ENCODE measurements at places on chromosomes 4 and X.

DNA sequence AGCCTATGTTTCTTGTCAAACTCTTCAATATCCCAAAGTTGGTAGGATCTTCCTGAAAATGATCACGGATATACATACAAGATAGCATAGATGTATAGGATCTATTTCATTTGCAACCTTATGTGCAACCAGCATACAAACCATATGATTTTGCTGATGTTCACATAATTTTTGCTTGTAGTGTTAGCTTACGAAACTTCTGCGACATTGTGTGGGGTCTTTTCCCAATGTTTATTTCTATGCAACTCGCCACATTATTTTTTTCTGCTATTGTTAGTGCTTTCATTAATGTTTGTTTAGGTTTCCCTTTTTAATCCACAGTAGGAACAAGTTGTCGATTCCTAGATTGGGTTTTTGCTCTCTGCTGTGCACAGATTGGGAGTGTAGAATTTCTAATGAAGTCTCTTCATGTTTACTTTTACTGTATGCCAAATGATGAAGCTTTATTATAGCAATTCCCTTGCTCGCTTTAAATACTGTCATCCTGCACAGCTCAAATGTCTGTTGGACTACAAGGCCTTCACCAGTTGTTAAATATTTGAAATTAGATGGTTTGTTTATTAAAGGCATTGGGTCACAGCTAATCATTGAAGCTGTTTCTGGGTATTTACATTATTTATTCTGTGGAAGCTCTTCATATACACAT is 257.6 kb upstream of the PCDH7 start:
- DNase-seq: no peak

GRCh38 chrX:131762802-131763234 is 218.9 kb downstream of the OR13H1 start:
- peak; percentile 94 for DNase-seq

GRCh38 chr4:188551156-188551555 is 411.9 kb downstream of the TRIML1 start:
- DNase-seq: no peak

DNA sequence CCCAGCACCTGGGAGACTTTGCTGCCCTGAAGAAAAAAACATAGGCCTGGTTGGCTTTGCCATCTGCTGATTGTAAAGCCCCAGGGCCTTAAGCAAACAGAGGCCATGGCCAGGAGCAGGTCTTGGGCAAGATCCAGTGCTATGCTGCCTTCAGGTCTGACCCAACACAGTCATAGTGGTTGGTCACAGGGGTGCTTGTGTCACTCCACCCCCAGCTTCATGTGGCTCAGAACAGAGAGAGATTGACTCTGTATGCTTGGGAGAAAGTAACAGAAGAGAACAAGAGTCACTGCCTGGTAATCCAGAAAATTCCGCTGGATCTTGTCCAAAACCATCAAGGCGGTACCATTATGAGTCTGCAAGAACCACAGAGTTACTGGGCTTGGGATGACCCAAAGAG is 24.4 kb upstream of the SMARCA5 start:
- no peak for DNase-seq

DNA sequence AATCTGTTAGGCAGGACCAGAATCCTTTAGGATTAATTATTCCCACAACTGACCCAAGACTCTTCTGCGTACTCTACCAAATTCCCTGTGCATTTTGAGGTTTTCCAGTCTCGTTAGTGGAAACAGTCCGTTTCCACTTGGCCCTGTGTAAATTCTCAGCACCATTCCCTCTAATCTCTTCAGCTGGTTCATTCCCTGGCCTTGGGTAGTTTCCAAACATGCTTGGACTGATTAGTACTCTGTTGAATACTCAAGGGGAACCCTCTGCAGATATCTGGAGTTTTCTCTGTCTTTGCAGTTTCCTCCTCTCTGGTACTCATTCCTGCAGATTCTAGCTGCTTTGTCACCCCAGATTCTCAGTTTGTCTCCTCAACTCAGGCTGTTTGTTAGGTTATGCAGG is 80.4 kb downstream of the ZFX start:
- no peak for DNase-seq

DNA sequence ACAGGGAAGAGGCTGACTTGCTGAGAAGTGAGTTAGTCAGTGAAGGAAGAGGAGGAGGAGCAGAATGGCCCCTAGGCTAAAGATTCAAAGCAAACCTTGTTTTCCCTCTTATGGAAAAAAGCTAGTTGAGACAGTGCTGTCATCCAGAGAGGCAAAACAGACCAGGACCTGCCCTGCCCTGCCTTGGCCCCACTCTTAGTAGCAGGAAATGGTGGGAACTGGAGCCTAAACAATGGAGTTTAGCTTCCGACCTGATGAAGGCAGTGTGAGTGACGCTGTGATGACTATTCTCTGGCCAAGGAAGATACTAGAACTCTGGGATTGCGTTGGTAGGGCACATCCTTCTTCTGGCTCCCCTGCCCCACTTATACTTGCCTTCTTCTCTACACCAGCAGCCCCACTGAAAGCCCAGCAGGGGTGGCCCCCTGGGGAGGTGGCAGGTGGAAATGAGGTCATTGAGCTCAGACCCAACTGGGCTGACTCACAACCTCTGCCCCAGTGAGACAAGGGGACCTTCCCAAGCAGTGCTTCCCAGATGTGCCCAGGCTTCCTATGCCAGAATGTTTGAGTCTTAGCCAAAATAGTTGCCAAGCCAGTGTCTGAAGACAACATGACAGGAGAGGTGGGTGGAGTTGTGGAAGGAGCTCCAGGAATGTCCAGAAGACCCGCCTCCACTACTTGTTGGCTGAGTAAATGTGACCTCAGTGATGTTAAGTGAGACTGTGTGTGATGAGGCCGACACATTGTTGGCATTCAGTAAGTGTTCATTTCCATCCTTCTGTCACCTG is 38.8 kb downstream of the MSN start:
- DNase-seq: no peak

GRCh38 chr4:150960818-150961217 is 54.3 kb downstream of the LRBA start:
- no peak for DNase-seq

- DNase-seq: no peak
Observed at GRCh38 chrX:146581981-146582712, 227.4 kb upstream of the CXorf51B start.

DNA sequence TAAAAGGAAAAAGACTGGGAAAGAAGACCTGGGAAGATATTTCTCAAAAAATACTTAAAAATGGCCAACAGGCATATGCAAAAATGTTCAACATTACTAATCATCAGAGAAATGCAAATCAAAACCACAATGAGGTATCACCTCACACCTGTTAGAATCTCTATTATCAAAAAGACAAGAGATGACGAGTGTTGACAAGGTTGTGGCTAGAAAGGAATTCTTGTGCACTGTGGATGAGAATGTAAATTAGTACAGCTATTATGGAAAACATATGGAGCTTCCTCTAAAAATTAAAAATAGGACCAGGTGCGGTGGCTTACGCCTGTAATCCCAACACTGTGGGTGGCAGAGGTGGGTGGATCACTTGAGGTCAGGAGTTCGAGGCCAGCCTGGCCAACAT is 50.0 kb downstream of the C4orf46 start:
- DNase-seq: no peak

- peak; percentile 30 for DNase-seq
Observed at GRCh38 chr4:185726931-185727330, 85.1 kb downstream of the SORBS2 start.

DNA sequence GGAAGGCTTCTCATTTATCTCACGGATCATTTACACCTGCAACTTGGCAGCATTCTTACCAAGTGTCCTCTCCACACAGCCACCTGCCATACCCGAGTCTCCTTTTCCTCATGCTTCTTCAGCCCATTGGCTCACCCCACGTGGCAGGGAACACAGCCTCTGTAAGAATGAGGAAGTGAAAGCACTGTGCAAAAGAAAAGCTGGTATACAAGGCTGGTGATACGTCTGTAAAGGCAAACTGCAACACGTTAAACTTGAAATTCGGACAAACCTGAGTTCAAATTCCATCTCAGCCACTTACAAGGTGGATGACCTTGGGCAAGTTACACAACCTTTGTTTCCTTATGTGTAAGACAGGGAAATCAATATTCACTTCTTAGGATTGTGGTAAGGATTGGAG is 164.0 kb upstream of the RASGEF1B start:
- DNase-seq: no peak

- no peak for DNase-seq
Observed at GRCh38 chr4:15598644-15599043, 56.5 kb downstream of the FBXL5 start.

DNA sequence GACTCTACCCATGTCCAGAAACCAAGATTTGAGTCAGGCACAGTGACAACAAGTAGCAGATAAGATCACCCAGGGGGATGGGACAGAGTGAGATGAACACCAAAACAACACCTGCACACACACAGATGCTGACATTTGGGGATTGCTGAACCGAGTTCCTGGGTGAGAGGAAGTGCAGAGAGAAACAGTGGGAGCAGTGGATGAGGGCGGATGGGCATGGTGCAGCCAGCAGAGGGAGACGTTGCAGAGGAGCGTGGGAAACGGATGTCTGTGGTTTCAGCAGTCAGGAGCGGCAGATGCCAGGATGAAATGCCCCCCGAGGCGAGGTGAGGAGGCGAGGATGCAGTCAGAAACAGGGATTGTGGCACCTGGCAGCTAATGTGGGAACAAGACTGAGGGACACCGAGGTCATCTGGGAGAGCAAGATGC is 78.6 kb upstream of the STS start:
- peak; percentile 40 for DNase-seq

- no peak for DNase-seq
Observed at GRCh38 chrX:73289039-73289438, 74.4 kb upstream of the NAP1L2 start.
